ENCODE measurements at places on chromosomes 5 and 9.

GRCh38 chr5:168779333-168779732 lies 200.2 kb upstream of the PANK3 start:
- no peaks in the 10 kb centered on the region for H3K4me1 ChIP-seq
- no peaks in the 10 kb centered on the region for H3K27me3 ChIP-seq
- no peak for DNase-seq
- H3K36me3 ChIP-seq: no peaks in the 10 kb centered on the region

DNA sequence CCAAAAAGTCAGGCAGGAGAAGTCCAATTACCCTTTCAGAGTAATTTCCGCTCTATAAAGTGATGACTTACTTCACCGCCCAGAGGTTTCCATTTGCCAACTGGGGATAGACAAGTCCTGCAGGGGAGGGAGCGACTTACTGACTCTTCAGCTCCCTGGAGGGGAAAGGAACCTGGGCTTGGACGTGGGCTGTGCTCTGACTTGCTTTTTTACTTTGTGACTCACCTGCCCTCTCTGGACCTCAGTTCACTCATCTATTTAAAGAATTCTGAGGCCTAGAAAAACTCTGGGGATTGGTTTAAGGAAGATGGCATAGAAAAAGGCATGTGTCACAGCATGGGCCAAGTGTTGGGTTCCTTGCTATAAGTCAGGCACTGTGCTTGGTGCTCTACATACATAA lies 180.4 kb upstream of the TRIM32 start:
- H3K4me3 ChIP-seq: no peak overlapping the region
- no peak for DNase-seq
- H3K27ac ChIP-seq: no peak overlapping the region
- no peaks in the 10 kb centered on the region for H3K4me1 ChIP-seq

GRCh38 chr5:72687288-72687687 lies 129.2 kb upstream of the TNPO1 start:
- H3K27ac ChIP-seq: no peak overlapping the region
- H3K36me3 ChIP-seq: no peaks in the 10 kb centered on the region
- no peak for DNase-seq
- H3K4me3 ChIP-seq: no peak overlapping the region

- no peaks in the 10 kb centered on the region for H3K27me3 ChIP-seq
- DNase-seq: no peak
- no peak overlapping the region for H3K27ac ChIP-seq
- no peaks in the 10 kb centered on the region for H3K36me3 ChIP-seq
- no peaks in the 10 kb centered on the region for H3K4me1 ChIP-seq
Measured at GRCh38 chr9:75683591-75683990, 206.9 kb upstream of the PCSK5 start.

DNA sequence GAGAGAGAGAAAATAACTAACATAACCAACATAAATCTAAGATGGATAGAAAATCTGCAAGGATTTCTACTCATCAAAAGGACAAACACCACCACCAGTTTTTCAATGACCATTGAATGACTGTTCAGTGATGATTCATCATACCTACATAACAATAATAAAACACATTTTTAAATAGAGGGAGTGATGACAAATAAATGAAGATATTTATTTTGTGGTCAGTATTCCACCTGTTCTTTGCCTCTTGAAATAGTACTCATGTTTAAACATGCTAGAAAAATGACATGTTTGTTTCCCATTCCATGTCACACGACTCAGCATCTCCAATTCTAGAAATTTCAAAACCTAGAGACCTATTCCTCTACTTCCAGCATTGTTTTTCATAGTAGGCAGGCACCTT lies 34.6 kb upstream of the ADAMTS16 start:
- H3K36me3 ChIP-seq: no peaks in the 10 kb centered on the region
- no peak for DNase-seq
- H3K4me3 ChIP-seq: no peak overlapping the region

- peaks cover 94% of the 10 kb centered on the region for H3K36me3 ChIP-seq
- DNase-seq: peak; percentile 71
- H3K4me1 ChIP-seq: peaks cover 15% of the 10 kb centered on the region
- H3K27ac ChIP-seq: peak overlapping the region; percentile 66
- no peaks in the 10 kb centered on the region for H3K27me3 ChIP-seq
- no peak overlapping the region for H3K4me3 ChIP-seq
Measured at GRCh38 chr5:170254056-170254455, 21.3 kb downstream of the C5orf58 start.

DNA sequence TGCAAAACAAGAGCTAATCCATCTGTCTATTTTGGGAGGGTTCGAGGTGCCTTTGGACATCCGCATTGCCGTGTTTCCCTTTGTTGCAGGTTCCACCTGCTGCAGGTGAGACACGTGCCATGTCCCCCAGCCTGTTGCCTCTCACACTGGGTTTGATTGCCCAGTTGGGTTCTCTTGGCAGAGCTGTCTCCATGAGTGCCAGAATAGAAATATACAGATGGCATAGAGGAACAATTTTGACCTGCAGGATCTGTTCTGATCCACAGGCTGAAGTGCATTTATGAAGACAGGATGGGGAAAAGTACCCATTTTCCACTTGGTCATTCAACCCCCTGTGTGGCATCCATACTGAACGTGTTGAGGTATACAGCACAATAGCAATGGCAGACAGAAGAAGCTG lies 178.1 kb downstream of the SGCD start:
- no peaks in the 10 kb centered on the region for H3K36me3 ChIP-seq
- DNase-seq: no peak
- H3K27ac ChIP-seq: no peak overlapping the region
- no peak overlapping the region for H3K4me3 ChIP-seq

- no peak for DNase-seq
- peaks cover 68% of the 10 kb centered on the region for H3K36me3 ChIP-seq
- H3K27ac ChIP-seq: no peak overlapping the region
- no peaks in the 10 kb centered on the region for H3K4me1 ChIP-seq
Measured at GRCh38 chr5:96905864-96906263, 29.6 kb downstream of the ERAP2 start.

DNA sequence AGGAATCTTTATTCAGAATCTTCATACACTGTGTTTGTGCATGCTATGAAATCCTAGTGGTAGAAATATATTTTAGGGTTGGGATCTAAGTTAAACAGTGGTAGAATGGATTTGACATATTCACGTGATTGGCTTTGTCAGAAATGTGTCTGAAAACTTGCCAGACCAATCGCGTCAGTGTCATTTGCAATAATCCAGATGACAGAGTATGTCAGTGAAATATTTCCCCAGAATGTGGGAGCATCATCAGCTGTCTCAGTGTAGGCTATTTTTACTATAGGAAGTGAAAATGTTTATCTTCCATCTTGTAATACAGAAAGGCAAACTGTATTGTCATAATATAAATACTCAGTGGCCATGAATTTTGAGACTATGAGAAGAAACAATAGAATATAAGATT lies 220.6 kb upstream of the EDIL3 start:
- no peaks in the 10 kb centered on the region for H3K27me3 ChIP-seq
- H3K36me3 ChIP-seq: no peaks in the 10 kb centered on the region
- DNase-seq: no peak
- no peak overlapping the region for H3K4me3 ChIP-seq
- H3K4me1 ChIP-seq: no peaks in the 10 kb centered on the region
- H3K27ac ChIP-seq: no peak overlapping the region

DNA sequence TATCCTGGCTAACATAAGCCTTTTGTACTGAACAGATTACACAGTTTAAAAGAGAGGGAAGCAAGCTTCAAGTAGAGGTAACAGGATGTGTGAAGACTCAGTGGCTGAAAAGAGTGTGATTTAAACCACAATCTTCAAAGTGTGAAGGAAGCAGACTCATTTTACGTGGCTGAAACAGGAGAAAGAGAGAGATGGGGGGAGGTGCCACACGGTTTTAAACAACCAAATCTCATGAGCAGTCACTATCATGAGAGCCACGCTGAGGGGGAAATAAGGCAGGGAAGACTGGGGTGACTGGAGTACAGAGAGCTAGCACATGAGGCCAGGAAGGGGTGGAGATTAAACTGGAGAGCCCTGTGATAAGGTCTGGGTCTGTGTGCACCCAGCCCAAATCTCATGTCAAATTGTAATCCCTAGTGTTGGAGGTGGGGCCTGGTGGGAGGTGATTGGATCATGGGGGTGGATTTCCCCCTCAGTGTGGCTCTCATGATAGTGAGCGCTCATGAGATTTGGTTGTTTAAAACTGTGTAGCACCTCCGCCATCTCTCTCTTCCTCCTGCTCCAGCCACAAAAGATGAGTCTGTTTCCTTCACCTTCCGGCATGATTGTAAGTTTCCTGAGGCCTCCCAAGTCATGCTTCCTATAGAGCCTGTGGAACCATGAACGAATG lies 318.6 kb upstream of the CD180 start:
- peaks cover 20% of the 10 kb centered on the region for H3K4me1 ChIP-seq
- H3K27me3 ChIP-seq: no peaks in the 10 kb centered on the region
- H3K4me3 ChIP-seq: no peak overlapping the region
- no peak overlapping the region for H3K27ac ChIP-seq
- DNase-seq: no peak
- no peaks in the 10 kb centered on the region for H3K36me3 ChIP-seq

GRCh38 chr9:121974421-121974820 lies 118.7 kb downstream of the TTLL11 start:
- no peak overlapping the region for H3K4me3 ChIP-seq
- no peaks in the 10 kb centered on the region for H3K27me3 ChIP-seq
- H3K27ac ChIP-seq: no peak overlapping the region
- H3K36me3 ChIP-seq: no peaks in the 10 kb centered on the region
- no peak for DNase-seq

- no peak overlapping the region for H3K4me3 ChIP-seq
- no peaks in the 10 kb centered on the region for H3K36me3 ChIP-seq
- no peaks in the 10 kb centered on the region for H3K27me3 ChIP-seq
Measured at GRCh38 chr9:17878810-17879370, 300.0 kb downstream of the SH3GL2 start.

- no peaks in the 10 kb centered on the region for H3K27me3 ChIP-seq
- no peak overlapping the region for H3K27ac ChIP-seq
- H3K4me1 ChIP-seq: no peaks in the 10 kb centered on the region
- no peak overlapping the region for H3K4me3 ChIP-seq
- DNase-seq: no peak
- no peaks in the 10 kb centered on the region for H3K36me3 ChIP-seq
Measured at GRCh38 chr9:38089387-38090165, 20.5 kb upstream of the SHB start.

- H3K4me1 ChIP-seq: no peaks in the 10 kb centered on the region
- no peak overlapping the region for H3K4me3 ChIP-seq
- no peak overlapping the region for H3K27ac ChIP-seq
- H3K27me3 ChIP-seq: no peaks in the 10 kb centered on the region
- DNase-seq: no peak
Measured at GRCh38 chr9:111034898-111035539, 3.3 kb downstream of the LPAR1 start.

GRCh38 chr9:14322211-14323082 lies 8.5 kb upstream of the NFIB start:
- H3K4me3 ChIP-seq: peak overlapping the region; percentile 71
- no peak overlapping the region for H3K27ac ChIP-seq
- peaks cover 8% of the 10 kb centered on the region for H3K4me1 ChIP-seq
- H3K27me3 ChIP-seq: no peaks in the 10 kb centered on the region
- DNase-seq: peak; percentile 53
- H3K36me3 ChIP-seq: no peaks in the 10 kb centered on the region

DNA sequence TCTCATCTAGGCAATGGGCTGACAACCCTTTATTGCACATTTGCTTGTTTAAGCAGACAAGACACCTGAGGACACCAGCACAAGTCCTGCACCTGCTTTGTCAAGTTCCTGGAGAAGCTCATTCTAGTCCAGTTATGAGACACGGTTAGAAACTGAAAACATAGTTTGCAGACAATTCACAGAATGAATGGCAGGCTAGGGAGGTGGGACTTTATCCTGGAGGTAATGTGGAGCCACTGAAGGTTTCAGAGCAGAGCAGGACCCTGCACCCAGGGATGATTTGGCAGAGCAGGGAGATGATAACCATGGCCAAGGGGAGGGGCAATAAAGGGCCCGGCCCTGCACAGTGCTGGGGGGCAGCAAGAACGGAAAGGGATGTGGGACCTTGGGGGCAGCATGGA lies 50.7 kb upstream of the SLC25A51 start:
- H3K36me3 ChIP-seq: no peaks in the 10 kb centered on the region
- no peaks in the 10 kb centered on the region for H3K4me1 ChIP-seq
- H3K4me3 ChIP-seq: no peak overlapping the region
- no peak overlapping the region for H3K27ac ChIP-seq
- no peaks in the 10 kb centered on the region for H3K27me3 ChIP-seq
- DNase-seq: no peak

- H3K4me1 ChIP-seq: no peaks in the 10 kb centered on the region
- H3K27ac ChIP-seq: no peak overlapping the region
- no peak overlapping the region for H3K4me3 ChIP-seq
- DNase-seq: no peak
Measured at GRCh38 chr9:13189362-13189761, 90.1 kb downstream of the MPDZ start.

DNA sequence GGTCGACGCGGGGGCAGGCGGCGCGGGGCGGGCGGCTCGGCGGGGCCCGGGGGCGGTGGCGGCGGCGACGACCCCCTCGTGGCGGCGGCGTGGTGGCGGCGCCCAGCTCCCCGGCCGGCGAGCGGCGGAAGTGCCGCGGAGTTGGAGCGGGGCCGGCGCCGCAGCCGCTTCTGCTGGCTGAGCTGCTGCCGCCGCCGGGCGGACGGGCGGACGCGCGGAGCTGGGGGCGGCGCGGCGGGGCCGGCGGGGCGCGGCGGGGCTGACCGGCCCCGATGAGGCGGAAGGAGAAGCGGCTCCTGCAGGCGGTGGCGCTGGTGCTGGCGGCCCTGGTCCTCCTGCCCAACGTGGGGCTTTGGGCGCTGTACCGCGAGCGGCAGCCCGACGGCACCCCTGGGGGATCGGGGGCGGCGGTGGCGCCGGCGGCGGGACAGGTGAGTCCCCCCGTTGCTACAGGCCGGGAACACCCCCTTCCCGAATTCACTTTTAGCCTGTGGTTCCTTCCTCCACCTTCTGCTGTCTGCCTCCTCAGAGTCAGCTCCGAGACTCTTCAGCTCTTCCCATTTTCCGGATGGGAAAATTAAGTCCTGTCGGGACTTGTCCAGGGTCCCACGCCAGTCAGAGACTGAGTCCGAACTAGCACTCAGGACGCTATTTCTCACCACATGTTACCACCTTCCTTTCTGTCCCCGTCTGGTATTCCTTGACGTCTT lies at the start of gene GALNT10:
Gene GALNT10, plus strand, starts transcription at position 139 of the 710 bp plus-strand sequence. Its CDS starts 134 bp downstream, at position 273.
- H3K4me3 ChIP-seq: peak within 1 kb of the TSS; percentile 86
- peak within 1 kb of the TSS; percentile 69 for H3K27ac ChIP-seq

DNA sequence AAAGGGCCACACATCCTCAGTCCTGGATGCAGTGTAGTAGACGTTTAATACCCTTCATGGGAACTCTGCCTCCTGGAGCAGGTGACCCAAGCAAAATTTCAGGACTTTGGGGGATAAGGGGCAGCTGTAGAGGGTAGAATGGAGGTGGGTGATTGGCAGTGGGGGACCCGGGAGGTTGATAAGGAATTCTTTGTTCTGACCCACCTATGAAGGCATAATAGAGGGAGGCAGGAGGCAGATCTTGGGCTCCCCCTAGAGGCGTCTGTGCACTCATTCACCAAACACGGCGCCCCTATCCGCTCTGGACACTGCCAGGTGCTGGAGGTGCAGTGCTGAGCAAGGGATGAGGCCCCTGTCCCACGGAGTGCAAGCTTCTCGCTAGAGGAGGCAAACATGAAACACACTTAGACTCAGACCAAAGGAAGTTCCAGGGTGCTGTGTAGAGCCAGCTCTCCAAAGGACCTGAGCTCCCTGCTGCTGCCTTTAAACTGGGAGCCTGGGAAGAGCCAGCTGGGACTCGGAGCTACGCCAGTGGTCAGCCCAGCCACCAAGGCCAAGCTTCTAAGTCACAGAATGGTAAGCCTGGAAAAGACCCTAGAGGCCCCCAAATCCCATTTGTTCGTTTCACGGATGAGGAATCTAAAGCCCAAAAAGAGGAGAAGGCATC lies 7.7 kb downstream of the IL17B start:
- H3K27me3 ChIP-seq: no peaks in the 10 kb centered on the region
- no peaks in the 10 kb centered on the region for H3K36me3 ChIP-seq
- H3K27ac ChIP-seq: no peak overlapping the region
- H3K4me3 ChIP-seq: no peak overlapping the region
- H3K4me1 ChIP-seq: no peaks in the 10 kb centered on the region
- peak; percentile 36 for DNase-seq
